Stimulated activated CD4-positive, alpha-beta T cell treated with anti-CD3 and anti-CD28 coated beads, Interleukin-15, amount 100 ng/mL, for 24 hours (primary cell): ENCODE measurements at places on chromosomes 16 and 17.

DNA sequence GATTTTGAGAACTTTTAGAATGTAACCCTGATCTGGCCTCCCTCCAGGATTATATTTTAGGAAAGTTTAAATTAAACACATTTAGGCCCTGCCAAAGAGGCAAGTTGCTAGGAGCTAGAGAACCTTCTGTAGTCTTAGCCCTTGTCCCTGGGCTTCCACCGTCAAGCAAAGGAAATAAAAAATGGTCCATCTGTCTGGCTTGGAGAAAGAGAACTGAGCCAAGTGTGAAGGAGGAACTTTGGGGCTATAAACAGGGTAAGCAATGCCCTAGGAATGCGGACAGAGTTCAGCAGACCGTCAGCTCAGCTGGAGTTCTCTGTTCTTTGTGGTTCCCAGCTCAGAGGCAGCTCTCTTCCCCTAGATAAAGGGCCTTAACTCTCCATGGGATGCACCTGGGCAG is 29.6 kb downstream of the RCVRN start:
- DNase-seq: no peak

- DNase-seq: no peak
Observed at GRCh38 chr17:6423931-6424330, 11.0 kb downstream of the AIPL1 start.

DNA sequence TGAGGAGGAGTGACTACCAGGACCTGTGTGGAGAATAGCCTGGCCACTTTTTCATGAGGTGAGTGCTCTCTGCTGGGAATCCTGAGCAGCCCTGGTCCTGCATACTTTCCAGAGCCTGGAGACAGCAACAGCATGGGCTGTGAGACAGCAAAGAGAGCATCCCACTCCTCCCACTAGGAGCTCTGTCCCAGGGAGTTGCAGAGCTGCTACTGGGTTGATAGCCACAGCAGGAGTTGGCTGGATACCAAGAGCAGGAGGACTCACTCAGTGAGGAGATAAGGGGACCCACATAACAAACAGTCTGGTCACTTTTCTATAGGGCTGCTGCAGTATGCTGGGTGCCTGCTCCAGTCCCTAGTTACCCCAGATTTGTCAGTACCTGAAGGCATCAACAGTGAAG is 439.3 kb upstream of the CDH8 start:
- no peak for DNase-seq

DNA sequence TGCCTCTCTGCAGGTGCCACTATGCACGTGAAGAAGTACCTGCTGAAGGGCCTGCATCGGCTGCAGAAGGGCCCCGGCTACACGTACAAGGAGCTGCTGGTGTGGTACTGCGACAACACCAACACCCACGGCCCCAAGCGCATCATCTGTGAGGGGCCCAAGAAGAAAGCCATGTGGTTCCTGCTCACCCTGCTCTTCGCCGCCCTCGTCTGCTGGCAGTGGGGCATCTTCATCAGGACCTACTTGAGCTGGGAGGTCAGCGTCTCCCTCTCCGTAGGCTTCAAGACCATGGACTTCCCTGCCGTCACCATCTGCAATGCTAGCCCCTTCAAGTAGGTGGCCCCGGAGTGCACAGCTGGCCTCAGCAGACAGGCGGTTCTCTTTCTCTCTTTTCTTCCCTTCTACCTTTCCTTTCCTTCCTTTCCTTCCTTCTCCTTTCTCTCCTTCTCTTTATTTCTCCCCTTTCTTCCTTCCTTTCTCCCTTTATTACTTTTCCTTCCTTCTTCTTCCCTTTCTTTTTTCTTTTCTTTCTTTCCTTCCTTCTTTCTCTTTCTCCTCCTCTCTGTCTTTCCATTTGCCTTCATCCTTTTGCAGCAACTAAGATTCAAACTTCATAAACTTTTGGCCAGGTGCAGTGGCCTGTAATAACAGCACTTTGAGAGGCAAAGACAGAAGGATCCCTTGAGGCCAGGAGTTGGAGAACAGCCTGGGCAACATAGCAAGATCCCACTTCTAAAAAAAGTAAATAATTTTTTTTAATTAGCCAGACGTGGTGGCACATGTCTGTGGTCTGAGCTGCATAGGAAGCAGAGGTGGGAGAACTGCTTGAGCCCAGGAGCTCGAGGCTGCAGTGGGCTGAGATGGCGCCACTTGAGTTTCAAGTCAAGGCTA is 46.7 kb downstream of the SCNN1B start:
- no peak for DNase-seq

GRCh38 chr16:71628810-71629209 is 2.8 kb downstream of the MARVELD3 start:
- no peak for DNase-seq

GRCh38 chr17:49521471-49522356 is 26.6 kb downstream of the NGFR start:
- no peak for DNase-seq

- DNase-seq: peak; percentile 47
Observed at GRCh38 chr16:11627822-11628457, 40.3 kb upstream of the SNN start.

DNA sequence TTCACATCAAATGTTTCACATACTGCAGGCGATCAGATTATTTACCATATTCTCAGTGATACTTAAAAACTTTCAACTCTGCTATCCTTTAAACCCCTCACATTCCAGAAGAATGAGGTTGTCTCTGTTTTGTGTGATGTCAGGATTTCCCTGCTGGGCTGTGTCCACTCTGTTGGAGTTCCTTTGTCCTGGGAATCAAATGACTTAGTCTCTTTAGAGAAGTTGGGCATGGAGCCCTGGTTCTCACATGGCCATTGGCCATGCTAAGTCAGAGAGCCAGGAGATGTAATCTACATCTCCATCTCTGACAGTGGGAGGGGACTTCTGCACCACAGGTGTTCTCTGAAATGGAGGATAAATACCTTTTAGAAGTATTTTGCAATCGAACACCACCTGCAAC is 205.1 kb upstream of the MAF start:
- no peak for DNase-seq

GRCh38 chr17:42422412-42422957 is 571 bp downstream of the CAVIN1 start:
- peak; percentile 57 for DNase-seq

DNA sequence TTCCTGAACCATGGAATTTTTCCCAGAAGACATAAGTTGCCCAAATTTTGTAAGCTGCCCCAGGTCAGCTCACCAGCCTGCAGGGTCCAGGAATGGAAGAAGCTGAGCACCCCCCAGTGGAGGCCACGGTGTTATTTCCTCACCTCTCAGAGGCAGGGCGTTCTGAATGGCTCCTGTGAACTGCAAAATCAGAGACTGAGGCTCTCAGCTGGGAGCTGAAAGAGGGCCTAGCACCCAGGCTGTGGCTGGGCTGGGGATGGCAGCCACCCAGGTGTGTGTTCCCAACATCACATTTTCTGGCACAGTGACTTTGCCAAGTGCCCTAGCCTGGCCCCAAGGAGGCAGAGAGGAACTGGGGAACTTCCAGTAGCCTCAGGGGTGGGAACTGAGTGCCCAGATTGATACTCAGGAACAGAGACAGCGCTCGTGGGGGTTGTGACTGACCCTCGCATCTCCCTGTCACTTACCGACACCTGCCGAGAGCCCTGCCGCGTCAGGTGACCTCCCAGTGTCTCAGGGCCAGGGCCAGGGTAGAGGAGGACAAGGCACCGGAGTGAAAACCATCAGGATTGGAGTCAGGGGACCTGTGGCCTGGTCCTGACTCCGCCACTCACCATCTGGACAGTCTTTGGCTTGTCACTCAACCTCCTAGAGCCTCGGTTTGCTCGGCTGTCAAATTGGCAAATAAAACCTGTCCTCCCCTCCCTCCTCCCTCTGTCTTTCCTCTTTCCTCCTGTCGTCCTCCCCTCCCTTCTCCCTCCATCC is 11.3 kb downstream of the CACNG4 start:
- peak; percentile 21 for DNase-seq

DNA sequence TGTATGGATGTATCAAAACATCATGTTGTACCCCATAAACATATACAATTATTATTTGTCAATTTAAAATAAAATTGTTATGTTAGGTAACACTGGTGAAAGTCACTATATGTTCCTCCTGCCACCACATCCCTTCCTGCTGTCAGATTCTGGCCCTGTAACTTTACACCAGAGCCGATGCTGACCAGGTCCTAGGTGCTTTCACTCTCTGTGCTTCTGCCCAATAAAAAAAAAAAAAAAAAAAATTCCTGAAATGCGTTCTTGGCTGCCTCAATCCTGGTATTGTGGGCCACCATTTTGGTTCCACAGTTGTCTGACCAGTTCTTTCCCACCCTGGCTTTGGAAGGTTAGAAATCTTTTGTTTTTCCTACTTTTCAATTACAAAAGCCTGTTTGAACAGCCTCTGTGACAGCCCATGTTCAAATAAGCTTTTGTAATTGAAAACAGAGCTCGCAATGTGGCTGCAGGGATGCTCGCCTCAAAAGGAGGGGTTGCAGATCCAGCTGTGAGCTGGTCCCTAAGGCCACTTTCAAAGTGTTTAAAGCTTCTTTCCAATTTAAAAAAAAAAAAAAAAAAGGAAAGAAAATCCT is 831.0 kb upstream of the EEF2KMT start:
- DNase-seq: no peak
